Fibroblast of skin of back (primary cell): ENCODE measurements at places on chromosomes 4 and X.
A peak's percentile ranks its signal among the peaks of the same experiment; 100 is the strongest.

DNA sequence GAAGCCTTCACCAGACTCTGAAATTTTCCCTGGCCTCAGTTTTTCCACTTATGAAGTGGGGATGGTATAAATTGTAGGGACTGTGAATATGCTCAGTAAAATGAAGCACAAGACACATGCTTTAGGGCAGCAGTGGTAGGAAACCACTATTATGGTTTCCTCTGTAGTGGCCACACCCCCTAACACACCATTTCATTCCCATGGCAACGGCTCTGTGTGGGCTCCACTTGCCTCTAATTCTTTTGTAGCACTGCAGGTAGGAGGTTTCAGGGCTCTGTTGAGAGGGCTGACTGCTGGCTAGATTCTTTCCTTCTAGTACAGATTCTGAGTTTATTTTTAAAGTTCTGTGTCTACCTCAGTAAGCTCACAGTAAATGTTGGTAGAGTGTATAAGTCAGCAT is 3.5 kb upstream of the VMA21 start:
- no peak for DNase-seq

DNA sequence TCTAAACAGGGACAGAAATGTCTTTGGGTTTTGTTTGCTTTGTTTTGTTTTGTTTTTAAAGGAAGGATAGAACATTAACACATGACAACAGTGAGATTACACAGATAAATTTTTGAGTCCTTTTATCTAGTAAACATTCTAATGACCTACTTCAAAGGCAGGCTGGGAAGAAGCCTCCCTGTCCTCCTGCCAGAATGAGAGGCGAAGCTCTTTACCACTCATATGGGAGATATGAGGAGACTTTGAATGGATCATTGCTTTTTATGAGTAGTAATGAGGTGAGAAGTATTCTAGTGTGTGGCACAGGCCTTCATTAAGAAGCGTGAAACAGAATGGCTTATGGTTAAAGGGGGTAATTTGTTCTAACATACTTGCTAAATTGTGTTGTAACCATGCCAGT is 172.0 kb downstream of the FBXO8 start:
- no peak for DNase-seq

DNA sequence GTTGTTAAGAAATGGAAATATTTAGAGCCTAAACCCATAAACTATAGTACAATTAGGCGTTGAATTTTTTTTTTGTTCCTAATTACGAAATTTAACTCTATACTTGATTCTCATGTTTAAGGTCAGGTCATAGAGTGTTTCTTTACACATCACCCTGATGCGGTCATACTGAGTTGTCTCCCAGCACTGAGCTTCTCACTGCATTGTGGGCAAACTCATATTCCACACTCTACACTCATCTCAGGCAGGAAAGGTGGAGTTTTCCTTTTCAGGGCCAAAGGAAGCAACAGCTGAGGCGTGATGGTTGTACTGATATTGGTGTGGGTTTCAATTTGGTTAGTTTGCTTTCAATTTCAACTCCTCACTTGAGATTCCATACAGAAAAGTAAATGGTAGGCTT is 75.4 kb downstream of the FAT4 start:
- peak; percentile 74 for DNase-seq

DNA sequence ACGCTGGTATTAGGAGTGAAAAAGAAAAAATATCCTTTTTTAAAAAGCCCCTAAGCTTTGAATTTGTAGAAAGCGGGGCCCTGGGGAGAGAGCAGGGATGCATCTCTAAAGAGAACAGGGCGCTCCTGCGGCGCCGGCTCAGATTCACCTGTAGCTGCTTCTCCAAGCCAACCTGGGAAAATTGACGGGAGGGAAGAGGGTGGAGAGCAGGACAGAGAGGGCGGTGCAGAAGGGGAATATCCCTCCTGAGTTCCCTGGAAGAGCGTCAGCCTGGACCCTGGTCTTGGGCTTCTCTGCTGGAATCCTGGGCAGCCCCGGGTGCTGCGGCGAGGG is 776 bp upstream of the SOWAHD start:
- no peak for DNase-seq

DNA sequence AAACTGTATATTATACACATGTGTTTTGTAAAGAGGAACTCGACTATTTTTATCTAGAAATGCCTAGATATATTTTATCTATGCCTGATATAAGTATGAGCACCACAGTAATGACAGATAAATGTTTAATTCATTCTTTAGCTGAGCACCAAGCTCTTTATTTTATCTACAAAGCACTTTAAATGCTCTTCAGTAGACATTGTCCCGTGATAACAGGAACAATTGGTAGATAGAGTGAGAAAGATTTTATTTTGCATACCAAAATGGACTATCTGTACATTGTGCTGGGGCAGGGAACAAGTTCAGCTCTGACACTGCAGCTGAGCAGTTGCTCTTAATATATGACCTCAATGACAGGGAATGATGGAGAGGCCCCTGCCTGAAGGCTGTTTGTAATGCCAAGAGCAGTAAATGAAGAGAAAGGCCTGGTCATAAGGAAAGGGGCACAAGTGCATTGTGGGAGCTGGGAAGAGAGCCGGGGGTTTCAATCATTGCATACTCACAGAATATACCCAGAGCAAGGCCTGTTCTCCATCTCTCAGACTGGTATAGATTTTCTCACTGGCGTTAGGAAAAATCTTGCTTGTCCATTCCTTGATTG is 57.3 kb downstream of the SEPTIN11 start:
- DNase-seq = peak; percentile 61

- DNase-seq = peak; percentile 23
These were observed 32.1 kb upstream of the GLRA2 start for GRCh38 chrX:14497184-14497666.
